ENCODE measurements at places on chromosomes 7 and 10.

- no peak for DNase-seq
Observed at GRCh38 chr10:123559823-123560092, 106.4 kb upstream of the GPR26 start.

DNA sequence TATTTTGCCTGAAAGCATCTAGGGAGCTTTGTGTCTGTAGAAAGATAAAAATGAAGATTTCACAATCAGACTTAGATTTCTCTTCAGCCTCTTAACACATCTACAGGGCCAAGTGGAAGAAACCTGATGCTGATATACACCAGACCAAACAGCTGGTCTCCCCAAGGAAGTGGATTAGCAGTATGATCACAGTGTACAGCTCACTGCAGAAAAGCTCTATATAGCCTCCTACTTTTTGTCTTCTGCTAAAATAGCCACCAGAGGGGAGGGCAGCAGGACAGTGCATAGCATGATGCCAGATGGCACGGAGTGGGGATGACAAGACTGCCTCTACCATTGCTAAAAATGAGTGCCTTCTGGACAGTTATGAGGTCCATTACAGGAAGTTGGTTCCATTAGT, 16.0 kb downstream of the FAM13C start:
- DNase-seq: no peak

DNA sequence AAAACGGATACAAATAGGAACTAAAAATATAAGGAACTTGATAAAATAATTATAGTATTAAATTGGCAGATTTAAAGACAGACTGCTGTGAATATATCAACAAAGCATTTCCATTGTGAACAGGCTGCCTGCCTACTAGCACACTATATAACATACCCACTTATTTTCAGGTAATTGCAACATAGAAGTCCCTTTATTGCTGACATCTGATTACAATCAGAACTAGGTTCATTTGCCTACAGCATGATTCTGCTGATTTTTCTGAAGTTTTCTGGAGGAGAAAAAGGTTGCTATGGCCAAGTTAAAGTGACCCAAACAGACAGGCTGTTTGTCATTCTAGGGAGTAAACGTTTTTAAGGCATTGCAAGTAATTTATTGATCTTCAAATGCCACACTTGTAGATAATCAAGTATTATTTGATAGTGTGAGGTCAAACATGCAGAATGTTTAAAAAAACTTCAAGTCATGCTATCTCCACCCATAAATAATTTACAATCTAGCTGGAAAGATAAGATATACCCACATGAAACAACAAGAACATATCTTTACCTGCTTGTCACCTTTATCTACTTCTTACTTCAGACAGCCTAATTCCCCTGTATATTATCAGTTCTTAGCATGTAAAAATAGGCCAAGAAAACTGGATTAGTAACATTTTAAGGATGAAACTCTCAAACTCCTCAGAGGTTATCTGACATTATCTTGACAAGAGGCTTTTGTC, 40.5 kb downstream of the MTPN start:
- DNase-seq: no peak

DNA sequence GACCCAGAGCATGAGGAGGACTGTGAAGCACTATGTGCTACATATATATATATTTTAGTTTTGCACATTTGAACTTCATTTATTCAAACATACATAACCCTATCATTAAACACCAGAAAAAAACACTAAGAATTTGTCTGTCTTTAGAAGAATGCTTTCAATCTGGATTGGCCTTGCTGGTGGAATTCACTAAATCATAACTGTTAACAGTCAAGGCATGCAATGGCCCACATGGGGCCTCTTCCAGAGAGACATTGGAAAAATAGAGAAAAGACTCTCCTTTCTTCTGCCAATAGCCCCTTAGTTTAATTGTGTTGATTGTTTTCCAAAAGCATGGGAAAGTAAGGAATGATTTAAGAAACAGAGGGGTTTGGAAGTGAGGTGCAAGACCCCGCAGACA, 77.9 kb downstream of the MRPL32 start:
- no peak for DNase-seq

- no peak for DNase-seq
Observed at GRCh38 chr10:124740369-124741280, 3.6 kb downstream of the FAM53B start.
